ENCODE measurements at places on chromosomes 1 and 21.

DNA sequence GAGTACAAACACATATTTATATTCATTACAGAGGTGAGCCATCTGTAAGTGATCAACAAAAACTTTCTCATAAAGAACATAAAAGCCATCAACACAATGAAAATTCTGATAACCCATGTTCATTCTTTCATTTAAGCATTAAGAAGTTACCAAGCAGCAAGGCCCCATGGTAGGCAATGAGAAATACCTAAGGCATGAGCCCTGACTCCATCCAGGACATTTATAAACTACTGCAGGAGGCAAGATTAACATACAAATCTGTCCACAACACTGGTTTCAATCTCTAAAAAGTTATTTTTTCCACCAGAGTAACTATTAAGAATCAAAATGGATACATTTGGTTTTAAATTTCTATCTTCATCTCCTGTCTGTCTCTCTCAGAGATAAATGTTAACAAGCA is 76.1 kb downstream of the SIPA1L2 start:
- DNase-seq: no peak

GRCh38 chr1:47522935-47523834 is 85.3 kb downstream of the FOXD2 start:
- no peak for DNase-seq

DNA sequence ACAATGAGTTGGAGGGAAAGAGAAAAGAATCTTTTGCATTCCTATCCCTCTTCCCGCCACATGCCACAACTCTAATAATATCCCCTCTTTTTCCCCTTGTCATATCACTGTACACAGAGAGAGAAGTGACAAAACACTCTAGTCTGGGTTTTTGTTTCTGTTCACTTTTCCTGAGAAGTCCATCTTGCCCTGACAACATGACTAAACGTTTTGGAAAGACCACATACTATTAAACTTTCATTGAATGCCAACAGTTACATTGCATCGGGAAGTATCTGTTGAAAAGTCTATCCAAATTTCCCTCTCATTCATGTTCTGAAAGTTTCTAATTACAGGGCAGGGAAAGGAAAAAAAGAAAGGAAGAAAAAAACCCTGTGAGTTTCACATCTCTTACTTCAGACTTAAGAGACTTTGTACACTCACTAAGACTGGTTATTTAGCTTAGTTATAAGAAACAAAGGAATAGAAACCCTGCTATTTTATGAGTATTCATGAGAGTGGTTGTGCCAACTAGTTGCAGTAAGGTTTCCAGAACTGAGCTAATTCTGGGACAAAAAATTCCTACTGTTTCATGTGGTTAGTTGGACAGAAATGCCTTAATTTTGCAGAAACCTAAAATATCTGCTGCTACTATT is 16.9 kb downstream of the PLA2G4A start:
- no peak for DNase-seq

- DNase-seq: no peak
Observed at GRCh38 chr1:92994105-92994712, 32.9 kb upstream of the DIPK1A start.

GRCh38 chr1:176996456-176997090 is 167.9 kb downstream of the ASTN1 start:
- DNase-seq: no peak

DNA sequence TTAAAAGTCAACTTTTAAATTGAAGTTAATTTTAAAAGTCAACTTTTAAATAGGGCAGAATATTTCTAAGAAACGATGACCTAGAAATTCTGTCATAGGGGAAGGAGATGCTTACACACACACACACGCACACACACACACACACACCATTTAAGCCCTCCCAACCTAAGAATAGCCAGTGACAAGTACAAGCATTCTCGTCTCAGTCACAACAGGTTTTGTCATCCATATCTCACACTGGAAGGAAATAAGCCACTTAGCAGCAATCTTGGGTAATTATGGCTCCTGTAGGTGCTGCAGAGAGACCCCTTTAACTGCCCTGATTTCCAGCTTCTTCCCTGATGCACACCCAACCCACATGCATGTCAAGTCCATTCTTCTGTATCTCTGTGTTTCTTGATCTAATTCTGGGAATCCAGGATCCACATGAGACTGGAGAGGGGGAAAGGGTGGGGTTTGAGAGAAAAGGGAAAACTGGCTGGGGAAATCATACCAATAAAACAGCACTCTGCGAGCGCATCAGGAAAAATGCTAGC is 338.1 kb downstream of the PAPPA2 start:
- DNase-seq: no peak

DNA sequence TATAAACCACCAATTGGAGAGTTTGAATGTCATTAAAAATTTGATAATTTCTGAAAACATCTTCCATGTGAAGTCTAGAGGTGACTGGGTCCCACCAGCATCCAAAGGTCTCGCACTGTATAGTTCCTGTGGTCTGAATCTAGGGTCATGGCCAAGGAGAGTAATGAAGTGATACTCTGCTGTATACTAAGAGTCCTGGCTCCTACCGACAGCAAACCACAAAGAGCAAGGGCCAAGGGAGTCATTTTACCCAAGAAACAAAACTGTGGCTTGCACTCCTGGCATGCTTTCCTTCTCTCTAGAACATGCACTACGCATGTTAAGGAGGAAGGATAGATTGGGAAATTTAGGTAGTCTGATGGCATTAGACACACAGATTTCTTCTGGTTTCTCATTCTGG is 115.6 kb downstream of the BRINP2 start:
- no peak for DNase-seq

- no peak for DNase-seq
Observed at GRCh38 chr1:91603409-91603808, 102.8 kb downstream of the CDC7 start.

DNA sequence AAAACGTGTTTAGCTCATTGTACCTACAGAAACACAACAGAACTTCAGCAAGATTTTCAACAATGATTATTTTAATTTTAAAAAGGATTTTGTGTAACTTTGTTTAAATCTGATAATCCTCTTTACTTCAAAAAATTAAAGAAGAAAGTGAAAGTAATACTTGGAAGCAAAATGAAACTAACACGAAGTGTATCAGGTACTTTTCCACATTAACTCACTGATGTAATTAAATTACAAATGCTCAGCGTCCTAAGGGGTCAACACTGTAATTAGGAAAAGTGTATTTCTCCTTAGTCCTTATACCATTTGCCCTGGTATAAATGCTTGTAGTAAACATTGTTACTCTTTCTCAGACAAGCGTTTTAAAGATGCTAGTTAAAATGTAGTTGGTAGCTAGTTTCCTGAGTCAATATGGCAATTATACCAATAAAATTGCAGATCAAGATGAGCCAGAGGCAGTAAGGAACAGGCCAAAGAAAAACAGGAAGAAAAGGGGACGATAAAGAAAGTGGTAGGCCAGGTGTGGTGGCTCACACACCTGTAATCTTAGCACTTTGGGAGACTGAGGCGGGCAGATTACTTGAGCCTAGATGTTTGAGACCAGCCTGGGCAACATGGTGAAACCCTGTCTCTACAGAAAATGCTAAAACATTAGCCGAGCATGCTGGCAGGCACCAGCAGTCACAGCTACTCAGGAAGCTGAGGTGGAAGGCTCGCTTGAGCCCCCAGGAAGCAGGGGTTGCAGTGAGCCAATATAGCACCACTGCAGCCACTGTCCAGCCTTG is 553.0 kb downstream of the SMYD3 start:
- no peak for DNase-seq

DNA sequence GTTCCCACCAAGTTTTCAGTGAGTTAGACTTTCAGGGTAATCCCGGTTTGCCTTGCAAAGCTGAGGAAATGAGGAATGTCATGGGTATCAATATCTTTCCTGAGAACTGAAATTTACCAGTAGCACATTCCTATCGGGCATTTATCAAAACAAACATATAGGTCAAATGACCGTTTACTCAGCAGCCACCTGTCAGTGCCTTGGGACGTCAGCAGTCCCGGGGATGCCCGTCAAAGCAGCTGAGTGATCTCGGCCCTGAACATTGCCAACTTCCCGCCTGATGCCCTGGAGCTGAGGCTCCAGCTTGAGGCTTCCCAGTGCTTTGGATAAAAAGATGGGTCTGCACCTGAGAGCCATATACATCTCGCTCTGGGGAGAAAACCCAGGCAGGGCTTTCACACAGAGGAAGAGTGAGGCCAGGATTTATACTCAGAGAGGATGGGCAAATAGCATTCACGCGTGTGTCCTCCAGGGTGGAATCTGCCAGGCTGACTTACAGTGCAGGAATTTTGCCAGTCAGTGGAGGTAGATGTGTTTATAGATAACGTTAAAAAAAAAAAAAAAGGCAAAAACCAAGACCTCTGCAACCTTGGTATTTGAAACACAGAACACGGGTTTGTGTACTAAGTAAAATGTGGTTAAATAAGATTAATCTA is 435.7 kb upstream of the VAMP3 start:
- DNase-seq: no peak

GRCh38 chr1:24893431-24893830 is 36.6 kb downstream of the RUNX3 start:
- no peak for DNase-seq

DNA sequence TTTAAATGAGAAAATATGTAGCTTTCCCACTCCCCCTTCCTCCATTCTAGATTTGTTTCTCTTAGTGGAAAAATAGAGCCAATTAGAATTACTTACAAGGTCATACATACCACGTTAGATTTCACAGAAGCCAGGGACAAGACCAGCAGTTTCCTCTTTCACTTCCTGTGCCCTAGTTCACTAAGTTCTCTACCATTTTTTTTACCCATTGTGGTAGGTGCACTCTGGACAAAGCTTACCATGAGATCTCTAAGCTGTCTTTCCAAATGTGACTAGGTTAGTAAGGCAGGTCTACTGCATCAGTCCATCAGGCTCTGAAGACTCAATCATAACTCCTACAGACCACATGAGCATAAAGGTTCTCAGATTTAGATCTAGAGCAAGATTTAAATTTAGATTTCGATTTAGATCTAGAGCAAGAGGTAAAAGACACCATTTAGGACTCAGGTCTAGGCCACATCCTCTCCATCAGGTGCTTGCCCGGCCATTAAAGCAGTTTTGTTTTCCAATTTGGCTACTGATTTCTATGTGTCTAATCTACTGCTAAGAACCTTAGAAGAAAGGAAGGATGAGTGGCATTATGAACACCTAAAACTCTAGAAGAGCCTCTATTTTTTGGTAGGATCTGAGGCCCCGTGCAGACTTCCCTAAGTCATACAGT is 235.3 kb downstream of the FAF1 start:
- DNase-seq: no peak

- peak; percentile 77 for DNase-seq
Observed at GRCh38 chr1:19765623-19766022, 34.1 kb downstream of the TMCO4 start.

GRCh38 chr1:1042835-1043234 is 22.9 kb downstream of the AGRN start:
- no peak for DNase-seq

DNA sequence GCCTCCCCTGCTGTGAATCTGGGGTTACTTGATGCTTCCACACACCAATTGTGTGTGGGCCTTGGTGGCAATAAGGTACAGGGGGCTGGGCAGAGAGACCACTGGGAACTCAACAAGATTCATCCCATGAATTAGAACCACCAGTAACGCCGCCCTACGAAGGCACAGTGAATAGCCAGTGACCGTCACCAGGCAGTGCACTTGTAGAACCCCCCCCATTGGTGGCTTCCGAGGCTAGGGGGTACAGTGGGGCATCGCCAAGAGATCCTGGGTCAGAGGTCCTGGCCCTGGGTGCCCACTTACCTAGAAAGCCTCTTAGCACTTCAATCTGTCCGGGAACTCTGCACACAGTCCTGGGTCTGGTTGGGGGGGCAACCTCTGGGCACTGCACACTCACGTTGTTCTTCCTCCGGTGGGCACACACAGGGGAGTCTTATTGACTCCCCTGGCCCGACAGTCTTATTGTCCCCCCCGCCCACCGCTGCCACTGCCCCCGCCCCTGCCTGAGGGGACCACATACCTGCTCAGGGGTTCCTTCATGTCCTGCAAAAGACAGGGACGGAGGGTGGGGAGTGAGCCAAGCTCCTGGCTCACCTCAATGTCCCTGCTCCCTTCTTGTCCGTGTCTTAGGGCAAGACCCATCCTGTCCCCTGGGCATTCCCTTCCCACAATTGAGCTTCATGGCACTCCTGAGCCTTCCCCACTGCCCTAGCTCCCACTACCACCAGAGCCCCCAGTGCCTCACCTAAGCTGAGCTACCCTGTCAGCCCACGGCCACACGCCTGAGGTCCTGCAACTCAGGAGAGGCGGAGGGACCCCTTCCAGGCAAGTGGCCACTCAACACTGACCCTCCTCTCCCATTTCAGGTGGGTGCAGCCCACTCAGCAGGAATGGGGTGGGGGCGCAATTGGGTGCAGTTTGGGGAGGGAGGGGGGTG is 2.5 kb upstream of the TRIM11 start:
- DNase-seq: no peak

DNA sequence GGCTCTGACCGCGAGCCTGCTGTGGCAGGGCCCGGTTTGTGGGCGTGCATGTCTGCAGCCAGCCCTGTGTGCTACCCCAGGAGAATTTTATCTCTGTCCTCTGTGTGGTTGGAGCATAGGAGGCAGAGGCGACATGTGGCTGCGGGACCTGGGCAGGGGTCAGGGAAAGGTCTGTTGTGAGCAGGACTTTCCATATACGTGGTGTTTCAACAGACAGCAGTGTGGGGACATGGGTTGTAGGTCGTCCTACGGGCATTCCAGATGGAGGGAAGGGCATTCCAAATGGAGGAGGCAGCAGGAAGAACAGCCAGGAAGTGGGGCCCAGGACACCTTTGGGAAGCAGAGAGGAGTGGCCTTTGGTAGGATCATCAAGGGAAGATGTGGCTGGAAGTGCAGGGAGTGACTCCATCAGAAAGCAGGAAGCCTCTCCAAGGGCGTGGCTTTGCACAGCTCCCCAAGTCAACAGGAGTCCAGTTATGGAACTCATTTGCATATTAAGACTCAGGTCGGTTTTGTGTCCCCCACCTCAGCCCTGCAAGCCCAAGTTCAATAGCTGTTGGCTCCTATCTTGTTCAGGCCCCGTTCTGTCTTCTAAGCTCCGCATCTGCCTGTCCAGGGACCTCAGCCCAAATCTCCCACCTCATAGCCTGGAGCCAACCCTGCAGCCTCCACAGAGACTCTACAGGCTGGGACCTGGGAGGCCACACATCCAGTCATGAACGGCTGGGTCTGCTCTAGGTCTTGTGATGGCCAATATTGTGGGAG is 309.1 kb downstream of the MATN1 start:
- no peak for DNase-seq

DNA sequence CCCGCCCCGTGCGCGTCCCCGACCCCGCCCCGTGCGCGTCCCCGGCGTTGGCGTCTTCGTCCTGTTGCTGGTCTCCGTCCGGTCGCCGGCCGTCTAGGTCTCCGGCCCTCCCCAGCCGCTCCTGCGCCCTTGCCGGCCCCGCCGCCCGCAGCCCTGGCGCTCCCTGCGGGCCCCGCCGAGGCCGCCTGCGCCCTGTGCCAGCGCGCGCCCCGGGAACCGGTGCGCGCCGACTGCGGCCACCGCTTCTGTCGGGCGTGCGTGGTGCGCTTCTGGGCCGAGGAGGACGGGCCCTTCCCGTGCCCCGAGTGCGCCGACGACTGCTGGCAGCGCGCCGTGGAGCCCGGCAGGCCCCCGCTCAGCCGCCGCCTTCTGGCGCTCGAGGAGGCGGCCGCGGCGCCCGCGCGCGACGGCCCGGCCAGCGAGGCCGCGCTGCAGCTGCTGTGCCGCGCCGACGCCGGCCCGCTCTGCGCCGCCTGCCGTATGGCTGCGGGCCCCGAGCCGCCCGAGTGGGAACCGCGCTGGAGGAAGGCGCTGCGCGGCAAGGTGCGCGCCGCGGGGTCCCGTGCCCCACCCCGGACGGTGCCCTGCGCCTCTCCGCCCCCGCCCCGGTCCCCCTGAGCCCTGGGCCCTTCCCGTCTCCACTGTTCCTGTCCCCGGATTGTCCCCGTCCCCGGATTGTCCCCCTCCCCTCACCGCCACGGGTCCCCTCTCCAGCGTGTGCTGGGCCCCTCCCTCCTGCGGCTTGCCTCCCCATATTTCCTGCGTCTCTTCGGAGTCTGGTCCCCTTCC is at the start of gene RNF187:
TSS of gene RNF187 (plus strand) at position 47 of the 789 bp plus-strand sequence.
- no peak for DNase-seq

Data from non-pigmented ciliary epithelial cell (primary cell).